ENCODE measurements at places on chromosomes 3 and 15.

GRCh38 chr3:173617490-173617889, 219.9 kb downstream of the NLGN1 start:
- DNase-seq = no peak

DNA sequence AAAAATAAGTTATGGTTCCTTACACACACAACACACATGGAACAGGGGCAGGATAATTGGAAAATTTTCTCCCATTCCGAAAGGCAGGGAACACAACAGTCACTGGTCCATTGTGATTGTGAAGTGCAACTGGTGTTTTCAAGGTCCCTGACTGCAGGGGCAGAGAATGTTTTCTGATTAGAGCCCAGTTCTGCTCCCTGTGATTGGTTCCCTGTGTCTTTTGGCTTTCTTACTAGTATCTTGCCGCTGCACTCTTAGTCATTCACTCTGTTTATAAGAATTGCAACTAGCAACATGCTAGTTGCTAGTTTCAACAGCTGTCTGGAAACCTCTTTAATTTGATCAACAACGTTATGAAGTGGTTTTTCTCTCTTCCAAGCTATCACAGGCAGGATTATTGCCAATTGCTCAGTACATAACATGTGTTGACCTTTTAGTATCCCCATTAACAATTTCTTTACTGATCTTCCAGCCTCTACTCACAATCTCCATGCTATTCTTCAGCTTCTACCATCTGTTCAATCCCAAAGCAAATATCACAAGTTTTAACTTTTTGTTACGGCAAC, 177.5 kb downstream of the EPHA6 start:
- DNase-seq = no peak

- DNase-seq = no peak
These were observed 87.3 kb downstream of the PEX5L start for GRCh38 chr3:179949412-179949811.

- DNase-seq = no peak
These were observed 15.4 kb upstream of the MSL2 start for GRCh38 chr3:136211547-136211946.

DNA sequence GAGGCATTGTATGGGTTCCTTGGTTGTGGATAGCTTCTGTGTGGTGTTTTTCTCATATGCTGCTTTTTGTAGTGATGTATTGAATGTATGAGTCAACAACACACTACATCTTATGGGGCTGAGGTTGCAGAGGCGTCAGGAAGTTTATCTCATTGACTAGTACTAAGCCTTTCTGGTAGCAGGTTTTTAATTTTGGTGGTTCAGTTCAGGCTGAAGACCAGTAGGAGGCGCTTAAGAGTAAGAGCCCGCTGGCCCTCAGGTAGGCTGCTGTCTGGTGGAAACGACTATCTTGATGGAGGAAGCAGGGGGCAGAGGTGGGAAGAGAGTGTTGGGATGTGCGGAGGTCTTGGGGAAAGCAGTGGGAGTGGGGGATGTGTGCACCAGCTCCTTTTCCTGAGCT, 62.4 kb downstream of the RTP4 start:
- DNase-seq = no peak

DNA sequence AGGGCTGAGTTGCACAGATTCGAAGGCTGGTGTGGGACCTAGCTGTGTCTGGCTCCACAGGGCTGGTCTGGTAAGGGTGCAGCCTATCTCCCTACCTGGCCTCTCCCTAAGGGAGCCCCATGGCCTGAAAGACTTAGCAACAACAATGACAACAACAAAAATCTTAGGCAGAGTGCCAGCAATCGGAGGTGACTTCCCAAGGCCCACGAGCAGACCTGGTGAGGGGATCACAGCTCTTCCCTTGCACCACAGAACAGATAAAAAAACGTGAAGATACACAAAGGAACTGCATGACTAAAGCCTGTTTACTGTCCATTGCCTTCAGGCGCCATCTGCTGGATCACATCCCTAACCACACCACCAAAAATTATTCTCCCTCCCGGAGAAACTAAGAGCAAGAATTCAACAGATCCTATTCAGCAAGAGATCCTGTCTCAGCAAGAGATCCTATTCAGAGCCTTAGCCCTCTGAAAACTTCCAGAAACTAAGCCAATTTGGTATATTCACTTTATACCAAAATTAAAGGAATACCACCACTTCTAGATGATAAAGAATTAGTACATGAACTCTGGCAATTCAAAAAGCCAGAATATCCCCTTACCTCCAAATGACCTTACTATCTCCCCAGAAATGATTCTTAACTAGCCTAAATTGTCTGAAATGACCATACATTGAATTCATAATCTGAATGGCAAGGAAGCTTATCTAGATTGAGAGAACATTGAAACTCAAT, 24.1 kb upstream of the OR5K4 start:
- DNase-seq = no peak

- DNase-seq = no peak
These were observed 78.8 kb upstream of the BOC start for GRCh38 chr3:113132571-113132996.

DNA sequence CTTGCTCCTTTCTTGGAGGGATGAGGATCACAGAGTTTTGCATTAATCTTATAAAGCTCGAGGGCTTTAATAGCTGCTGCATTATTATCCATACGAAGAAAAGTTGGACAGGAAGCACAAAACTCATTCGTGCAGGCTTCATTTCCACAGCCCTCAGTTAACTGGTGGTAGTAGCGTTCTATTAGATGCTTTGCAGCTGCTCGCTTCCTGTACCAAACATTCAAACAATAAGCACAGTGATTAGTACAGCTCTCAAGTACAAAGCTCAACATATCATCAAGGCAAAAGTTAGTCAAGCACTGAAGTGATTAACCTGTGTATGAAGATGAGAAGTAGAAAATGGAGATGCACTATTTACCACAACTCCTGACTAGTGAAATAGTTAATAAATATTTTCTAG, 63.3 kb downstream of the UBE3A start:
- DNase-seq = no peak

GRCh38 chr3:121330634-121331033, 215.2 kb downstream of the POLQ start:
- DNase-seq = no peak

DNA sequence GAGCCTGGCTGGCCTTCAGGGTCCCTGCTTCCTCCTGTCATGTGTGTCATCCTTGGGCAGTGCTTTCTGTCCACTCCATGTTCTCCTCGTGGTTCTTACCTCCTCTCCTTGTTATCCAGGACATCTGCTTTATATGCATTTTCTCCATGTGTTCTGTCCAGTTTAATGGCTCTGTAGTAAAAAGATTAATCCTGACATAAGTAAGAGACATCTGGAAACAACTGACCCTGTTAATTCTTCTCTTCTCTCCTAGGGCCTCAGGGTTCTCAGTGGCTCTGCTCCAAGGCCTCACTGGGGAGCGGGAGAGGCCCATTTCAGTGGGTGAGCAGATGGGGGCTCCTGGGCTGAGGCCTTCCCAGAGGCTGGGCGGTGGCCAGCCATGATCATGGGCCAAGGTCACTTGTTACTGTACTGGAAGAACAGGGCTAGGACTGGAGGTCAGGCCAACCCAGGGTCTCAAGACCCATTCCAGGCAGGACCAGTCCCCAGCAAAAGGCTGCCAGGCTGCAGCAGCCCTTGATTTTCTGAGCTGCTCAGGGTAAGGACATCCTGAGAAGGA, 20.2 kb upstream of the CDCP1 start:
- no peak for DNase-seq

DNA sequence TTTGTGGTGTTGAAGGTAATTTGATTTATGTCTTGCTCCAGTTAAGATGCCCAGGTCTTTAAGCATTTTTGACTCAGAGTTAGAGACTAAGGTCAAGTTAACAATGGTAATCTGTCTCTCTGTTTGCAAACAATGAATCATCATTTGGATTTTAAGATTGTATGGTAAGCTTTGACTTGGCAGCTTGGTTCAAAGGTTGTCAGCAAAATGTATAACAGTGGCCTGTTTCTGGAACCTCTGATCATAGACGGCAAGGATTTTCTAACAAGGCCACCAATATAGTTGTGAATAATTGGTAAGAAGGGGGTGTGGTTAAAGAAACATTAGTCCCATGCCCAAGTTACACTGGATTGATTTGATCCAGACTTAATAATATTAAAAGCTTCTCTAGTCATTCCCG, 775.2 kb upstream of the GOLIM4 start:
- no peak for DNase-seq

DNA sequence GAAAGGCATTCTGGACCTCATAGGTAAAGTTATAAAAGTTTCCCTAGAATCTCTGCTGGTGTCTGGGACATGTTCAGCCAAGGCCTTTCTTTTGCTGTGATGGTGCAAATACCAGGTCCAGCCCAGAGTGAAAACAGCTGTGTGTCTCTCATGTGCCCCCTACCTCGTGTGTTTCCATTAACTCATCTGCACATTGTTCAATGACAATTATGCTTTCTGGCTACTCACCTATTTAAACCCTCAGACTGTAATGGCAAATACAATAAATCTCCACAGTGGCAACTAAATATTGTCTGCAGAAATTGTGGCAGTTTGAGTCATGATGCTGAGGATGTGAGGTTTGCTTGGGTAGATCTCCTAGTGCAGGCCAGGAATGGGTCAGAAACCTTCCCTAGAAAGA, 53.1 kb upstream of the GALNT15 start:
- DNase-seq = no peak

DNA sequence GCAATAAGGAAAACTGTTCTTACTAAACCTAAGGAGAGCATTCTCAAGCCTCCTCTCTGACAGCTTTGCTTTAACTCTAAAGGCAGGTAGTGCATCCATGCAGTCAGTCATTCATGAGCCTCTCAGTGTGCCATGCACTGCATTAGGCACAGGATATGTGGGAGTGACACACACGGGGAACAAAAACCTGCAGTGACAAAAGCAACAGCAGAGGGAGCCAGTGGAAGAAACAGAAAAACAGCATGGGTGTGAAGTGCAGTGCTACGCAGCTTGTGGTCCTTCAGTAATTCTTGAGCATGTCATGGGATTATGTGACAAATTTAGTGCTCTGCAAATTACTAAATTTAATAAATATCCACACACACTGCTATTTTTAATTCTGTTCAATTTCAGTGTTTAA, 230.7 kb downstream of the BBX start:
- peak; percentile 15 for DNase-seq

- no peak for DNase-seq
These were observed 65.5 kb downstream of the SSUH2 start for GRCh38 chr3:8579096-8579495.

DNA sequence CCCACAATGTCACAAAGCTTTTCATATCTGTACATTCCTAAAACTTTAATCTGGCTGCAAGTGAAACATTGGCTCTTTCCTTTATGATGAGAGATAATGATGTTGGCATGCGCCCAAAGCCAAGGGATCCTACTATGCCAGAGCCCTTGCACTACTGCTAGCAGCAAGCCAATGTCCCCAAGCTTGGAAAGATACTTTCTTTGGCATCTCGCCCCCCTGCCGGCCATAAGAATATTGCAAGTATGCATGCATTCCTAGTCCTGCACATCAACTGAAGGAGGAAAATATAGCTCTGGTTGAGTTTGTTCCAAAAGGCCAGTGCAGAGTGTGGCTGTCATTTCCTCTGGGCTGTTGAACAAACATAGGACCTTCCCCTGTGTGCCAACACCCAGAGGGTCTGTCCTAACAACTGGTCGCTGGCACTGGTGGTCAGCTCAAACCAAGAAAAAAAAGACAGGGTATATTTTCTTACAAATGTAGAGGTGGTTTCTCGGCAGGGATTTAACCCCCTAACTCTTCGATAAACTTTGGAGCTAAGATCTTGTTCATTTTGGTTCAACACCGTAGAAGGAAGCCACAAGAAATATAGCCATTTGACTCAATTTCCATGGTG, 120.9 kb upstream of the ZBED2 start:
- no peak for DNase-seq

DNA sequence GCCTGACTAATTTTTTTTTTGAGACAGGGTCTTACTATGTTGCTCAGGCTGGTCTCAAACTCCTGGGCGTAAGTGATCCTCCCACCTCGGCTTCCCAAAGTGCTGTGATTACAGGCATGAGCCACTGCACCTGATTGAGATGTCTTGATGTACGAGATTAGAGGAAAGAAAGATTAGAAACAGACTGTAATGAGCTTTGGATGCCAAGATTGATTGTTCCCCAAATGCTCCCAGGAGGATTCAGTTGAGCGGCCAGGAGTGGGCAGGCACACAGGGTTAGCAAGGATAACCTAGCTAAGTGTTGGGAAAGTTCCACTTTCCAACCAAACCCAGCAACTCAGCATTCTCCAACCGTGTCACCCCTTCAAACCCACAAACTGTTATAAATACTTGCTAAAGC, 63.7 kb downstream of the SRGAP3 start:
- DNase-seq = no peak

DNA sequence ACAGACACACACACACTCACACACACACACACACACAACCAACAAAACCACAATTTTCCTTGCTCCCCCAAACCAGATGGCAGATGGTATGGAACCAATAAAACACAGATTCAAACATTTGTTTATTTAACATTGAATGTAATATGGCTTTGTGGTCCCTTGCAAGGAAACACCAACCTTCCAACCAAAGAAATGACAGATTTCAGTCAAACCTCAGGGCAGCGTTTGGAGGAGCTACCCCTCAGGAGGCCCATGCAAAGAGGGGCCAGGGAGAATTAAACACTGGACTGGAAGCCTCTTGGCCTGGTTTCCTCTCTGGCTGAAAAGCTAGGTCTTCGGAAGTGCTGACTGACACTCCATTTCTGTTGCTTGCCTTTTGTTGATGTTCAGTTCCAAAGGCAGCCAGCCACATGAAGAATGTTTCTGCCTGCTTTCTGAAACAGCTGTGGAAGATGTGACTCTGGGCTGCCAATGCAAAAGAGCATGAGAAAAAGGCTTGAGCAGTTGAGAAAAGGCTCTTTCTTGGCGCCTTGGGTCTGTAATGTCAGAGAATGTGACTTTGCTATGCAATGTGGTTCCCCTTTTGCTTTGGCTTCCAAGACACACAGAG, 296.1 kb downstream of the RPLP1 start:
- DNase-seq = no peak

GRCh38 chr3:117842086-117842485, 1132.5 kb downstream of the TUSC7 start:
- no peak for DNase-seq

GRCh38 chr3:60552581-60552980, 698.7 kb downstream of the FHIT start:
- DNase-seq = no peak

GRCh38 chr15:64740311-64741170, 34.8 kb downstream of the RBPMS2 start:
- no peak for DNase-seq

GRCh38 chr15:89912145-89912673, 543 bp downstream of the ARPIN start:
- peak; percentile 24 for DNase-seq

Measured in progenitor cell of endocrine pancreas (in vitro differentiated cells).